ENCODE measurements at places on chromosomes 6 and 20. TPM values are rescaled to one million over a fixed set of nuclear protein-coding genes. Genes with fewer than 3 reads are reported as not detected.

Gene SEL1L2
- not detected for total RNA-seq

Gene SLA2
- 48.7 TPM for total RNA-seq

- no peak for DNase-seq
- H3K4me1 ChIP-seq = no peaks in the 10 kb centered on the region
- H3K36me3 ChIP-seq = no peaks in the 10 kb centered on the region
- no peak overlapping the region for H3K27ac ChIP-seq
- H3K27me3 ChIP-seq = peaks cover 12% of the 10 kb centered on the region
These were observed 104.5 kb downstream of the MKKS start for GRCh38 chr20:10329387-10330005.

DNA sequence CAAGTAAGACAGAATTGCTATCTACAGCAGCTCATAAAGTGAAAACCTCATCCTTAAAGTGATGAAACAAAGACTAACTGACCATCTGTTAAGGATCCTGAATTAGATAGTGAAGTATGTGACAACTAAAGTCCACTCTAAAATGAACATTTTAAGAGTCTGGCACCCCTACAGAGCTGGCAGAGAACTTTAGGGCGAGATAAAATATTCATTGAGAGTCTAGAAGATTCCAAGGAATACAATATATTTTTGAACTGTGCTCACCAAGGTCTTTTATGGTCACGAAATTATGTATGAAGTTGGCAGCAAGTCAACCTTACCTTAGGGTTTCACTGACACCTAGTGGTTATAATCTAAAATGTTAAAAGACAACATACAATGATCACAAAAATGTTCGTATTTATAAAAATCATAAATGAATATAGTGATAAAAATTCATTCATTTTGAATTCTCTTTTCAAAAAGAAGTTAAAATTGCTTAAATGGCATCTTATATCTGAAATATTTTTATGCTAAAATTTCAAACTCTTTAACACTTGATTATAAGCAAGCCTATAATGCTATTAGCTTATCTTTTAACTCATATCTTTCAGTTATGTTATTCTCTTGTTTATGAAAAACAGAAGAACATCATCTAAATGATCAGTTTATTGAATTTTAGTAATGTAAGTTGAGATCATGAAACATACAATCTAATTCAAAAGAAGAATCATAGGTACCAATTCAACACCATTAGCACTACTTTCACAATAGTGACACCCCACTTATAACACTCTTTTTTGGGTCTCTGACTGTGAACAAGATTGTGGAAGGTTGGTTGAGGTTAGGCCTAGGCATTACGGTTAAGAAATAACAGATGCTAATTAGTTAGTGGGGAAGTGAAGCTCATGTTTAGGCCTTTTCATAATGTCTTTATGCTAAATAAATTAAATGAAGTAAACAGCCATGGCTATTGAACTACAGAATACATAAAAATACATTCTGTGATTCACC lies 27.5 kb downstream of the RSPH3 start:
- H3K4me3 ChIP-seq = no peak overlapping the region
- no peaks in the 10 kb centered on the region for H3K27me3 ChIP-seq
- H3K27ac ChIP-seq = no peak overlapping the region

GRCh38 chr20:37151529-37151928 lies 27.6 kb upstream of the RPN2 start:
- H3K4me1 ChIP-seq = no peaks in the 10 kb centered on the region
- no peak overlapping the region for H3K4me3 ChIP-seq
- H3K27me3 ChIP-seq = no peaks in the 10 kb centered on the region
- DNase-seq = no peak
- no peaks in the 10 kb centered on the region for H3K36me3 ChIP-seq

DNA sequence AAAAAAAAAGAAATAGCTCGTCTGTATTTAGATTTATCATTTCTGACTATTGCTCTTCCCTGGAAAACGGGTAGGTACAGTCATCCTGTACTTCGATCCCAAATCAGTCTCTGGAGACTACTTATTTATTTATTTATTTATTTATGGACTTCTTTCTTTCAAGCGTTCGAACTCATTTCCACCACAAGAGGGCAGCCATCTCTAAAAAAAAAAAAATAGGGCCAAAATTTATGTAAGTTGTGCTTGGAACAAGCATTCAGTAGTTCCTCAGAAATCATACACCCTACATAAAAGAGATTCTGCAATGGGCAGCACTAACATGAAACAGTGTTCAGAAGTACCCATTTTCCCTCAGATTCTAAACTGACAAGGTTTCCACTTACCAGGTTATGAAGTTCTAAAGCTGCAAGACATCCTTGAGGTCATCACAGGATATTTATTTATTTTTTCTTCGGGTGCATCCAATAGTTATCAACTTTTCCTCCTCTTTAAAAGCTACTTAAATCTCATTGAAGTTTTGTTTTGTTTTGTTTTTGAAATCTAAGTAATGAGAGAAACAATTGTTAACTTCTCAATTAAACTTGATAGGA lies 1.9 kb upstream of the BMP2 start:
- no peak overlapping the region for H3K27ac ChIP-seq
- DNase-seq = no peak
- no peak overlapping the region for H3K4me3 ChIP-seq
- peaks cover 5% of the 10 kb centered on the region for H3K4me1 ChIP-seq
- H3K27me3 ChIP-seq = peaks cover 32% of the 10 kb centered on the region

Gene PPARD
- 16.5 TPM for total RNA-seq

GRCh38 chr6:119361209-119361608 lies 11.6 kb upstream of the MAN1A1 start:
- peaks cover 2% of the 10 kb centered on the region for H3K4me1 ChIP-seq
- H3K36me3 ChIP-seq = peaks cover 7% of the 10 kb centered on the region
- DNase-seq = no peak
- no peak overlapping the region for H3K27ac ChIP-seq
- no peaks in the 10 kb centered on the region for H3K27me3 ChIP-seq
- H3K4me3 ChIP-seq = no peak overlapping the region

All from activated CD4-positive, alpha-beta T cell treated with anti-CD3 and anti-CD28 coated beads for 36 hours (primary cell).